OCI-LY7 (cell line): ENCODE measurements at places on chromosomes 3 and 15.
A peak's percentile ranks its signal among the peaks of the same experiment; 100 is the strongest.

DNA sequence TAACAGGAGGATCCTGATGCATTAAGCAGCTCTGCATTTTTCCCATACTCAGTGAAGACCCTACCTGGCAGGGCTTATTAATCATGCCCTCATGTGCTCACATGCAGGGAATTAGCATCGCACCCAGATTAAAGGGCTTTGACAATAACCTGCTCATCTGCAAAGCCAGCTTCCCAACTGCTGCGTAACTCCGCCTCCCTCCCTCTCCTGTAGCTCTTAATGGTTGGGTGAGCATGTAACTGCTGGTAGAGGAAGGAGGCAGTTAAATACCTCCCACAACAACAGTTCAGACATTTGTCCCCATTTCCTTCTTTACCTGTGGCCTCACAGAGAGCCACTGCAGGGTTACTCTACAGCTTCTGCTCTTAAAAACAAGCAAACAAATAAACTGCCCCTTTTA, 203.6 kb upstream of the WNT5A start:
- peak; percentile 87 for DNase-seq

- no peak for DNase-seq
Measured at GRCh38 chr3:110311541-110311940, 760.1 kb upstream of the NECTIN3 start.

GRCh38 chr3:186998937-186999368, 68.6 kb downstream of the ST6GAL1 start:
- DNase-seq = peak; percentile 69

DNA sequence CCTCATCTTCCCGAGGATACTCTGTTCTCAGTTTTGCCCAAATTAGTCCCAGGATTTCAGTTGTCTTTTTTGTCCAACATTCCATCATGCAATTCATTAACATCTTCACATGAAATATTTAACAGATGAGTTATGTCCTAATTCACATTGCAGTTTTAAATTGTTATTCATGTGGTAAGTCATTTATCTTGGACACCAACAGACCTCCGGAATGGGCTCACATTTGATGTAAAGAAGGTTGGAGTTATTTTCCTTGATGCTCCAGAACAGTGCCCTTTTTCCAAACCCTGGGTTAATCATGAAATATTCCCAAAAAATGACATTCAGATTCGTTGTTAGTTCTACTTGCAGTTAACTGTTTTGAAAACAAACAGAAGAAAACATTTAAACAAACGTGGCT, 32.8 kb upstream of the LRTM1 start:
- DNase-seq = no peak

DNA sequence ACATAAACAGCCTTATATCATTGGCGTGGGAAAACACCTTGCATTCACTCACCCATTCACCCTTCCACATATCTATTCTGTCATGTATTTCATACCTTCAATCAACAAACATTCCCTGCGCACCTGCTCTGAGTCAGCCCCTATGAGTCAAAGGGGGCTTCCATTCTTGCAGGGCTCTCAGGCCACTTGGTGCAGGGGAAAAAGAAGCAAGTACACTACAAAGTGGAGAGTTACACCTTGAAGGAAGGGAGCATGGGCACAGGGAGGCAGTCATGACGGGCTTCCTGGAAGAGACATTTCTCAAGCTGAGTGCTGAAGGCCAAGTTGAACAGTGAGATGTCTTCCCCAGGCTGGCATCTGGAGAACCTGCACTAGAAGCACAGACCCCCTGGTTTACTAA, 4.6 kb upstream of the AMOTL2 start:
- no peak for DNase-seq
